Natural killer cell treated with Interleukin-12 subunit alpha and Interleukin-12 subunit beta and Interleukin-15 and Interleukin-18, amount 100 ng/mL, for 72 hours (primary cell): ENCODE measurements at places on chromosomes 3 and 15.

- no peak for DNase-seq
Observed at GRCh38 chr3:42662037-42662812, 8.7 kb downstream of the ZBTB47 start.

GRCh38 chr15:65044724-65045481, at the start of gene SLC51B:
Gene SLC51B (plus strand): TSS chr15:65045387. CDS start chr15:65050005, 4,618 bp downstream.
- DNase-seq, result no peak

DNA sequence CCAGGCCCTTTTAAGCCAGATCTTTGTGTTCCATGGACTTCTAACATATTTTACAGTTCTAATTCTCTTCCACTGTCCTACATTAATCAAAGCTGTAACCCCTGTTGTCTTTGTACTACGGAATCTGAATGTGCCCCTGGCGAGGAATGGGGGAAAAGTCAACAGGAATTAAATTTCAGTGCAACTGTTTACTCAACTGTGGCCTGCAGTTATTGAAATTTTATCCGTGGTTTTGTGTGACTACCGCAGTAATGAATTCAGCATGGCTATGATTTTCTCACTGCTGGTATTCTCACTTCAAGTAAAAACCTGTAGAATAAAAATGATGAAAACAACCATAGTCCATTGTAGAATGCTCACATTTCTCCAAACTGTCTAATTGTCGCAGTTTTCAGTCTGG, 388.0 kb downstream of the FOXP1 start:
- DNase-seq, result no peak

- no peak for DNase-seq
Observed at GRCh38 chr15:57159767-57160166, 216.5 kb upstream of the CGNL1 start.

- no peak for DNase-seq
Observed at GRCh38 chr3:108201258-108201657, 21.0 kb downstream of the IFT57 start.

DNA sequence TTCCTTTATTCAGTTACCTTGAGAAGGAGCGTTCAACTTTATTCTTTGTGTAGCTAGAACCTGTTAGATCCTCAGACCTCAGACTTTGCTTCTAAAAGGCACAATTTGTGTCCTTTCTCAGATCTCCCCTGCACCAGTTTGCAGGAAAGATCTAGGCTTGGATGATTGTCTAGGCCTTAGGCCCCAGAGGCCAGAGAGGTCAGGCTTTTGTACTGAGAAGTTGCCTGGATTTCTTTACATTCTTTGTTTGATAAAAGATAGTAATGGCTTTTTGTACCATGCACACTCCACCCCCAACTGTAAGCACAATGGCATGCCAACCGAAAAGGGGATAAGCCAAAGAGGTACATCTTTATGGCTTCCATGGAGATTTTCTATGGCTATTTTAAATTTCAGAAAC, 719.6 kb upstream of the NR2F2 start:
- no peak for DNase-seq

GRCh38 chr3:15033103-15033502, 32.0 kb downstream of the MRPS25 start:
- no peak for DNase-seq
